ENCODE measurements at places on chromosomes 2 and 18.
A peak's percentile ranks its signal among the peaks of the same experiment; 100 is the strongest.

GRCh38 chr2:49248506-49248905 lies 94.2 kb upstream of the FSHR start:
- DNase-seq = peak; percentile 95

GRCh38 chr2:34705551-34706247 lies 1106.6 kb upstream of the FAM98A start:
- DNase-seq = no peak

DNA sequence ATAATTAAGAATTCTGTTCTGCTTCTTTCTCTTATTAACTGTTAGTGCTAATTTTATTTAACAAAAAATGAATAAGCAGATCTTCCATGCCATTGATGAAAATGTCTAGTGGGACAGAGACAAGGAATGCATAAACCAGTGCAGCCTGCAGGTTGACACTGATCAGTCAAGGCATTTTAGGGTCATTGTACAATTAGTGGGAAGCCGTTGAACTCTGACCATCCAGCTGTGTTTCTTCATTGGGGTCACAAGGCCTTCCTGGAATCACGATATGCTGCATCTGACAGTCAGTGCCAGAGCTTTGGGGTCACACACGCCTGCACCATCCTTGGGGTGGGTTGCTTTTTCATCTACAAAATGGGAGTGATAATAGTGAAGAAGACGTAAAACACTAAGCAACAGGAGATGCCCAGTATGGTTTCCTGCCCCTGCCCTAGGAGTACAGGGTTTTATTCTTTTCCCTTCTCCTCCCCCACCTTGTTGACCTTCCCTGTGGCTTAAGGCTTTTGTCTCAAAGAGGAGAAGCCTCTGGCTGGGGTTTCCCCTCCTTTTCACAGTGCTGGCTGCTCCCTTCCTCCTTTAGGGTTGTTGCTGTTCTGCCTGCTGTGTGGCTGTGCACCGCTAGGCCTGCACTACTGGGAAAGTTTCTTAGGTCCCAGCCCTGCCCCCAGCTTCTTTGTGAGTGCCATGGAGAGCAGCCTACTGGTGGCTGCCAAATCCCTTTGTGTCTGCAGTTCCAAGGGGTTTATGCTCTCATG lies 245.6 kb downstream of the TPGS2 start:
- no peak for DNase-seq

GRCh38 chr18:79944126-79944731 lies 7.2 kb downstream of the SLC66A2 start:
- no peak for DNase-seq

GRCh38 chr2:195049372-195050031 lies 607.5 kb upstream of the SLC39A10 start:
- no peak for DNase-seq

DNA sequence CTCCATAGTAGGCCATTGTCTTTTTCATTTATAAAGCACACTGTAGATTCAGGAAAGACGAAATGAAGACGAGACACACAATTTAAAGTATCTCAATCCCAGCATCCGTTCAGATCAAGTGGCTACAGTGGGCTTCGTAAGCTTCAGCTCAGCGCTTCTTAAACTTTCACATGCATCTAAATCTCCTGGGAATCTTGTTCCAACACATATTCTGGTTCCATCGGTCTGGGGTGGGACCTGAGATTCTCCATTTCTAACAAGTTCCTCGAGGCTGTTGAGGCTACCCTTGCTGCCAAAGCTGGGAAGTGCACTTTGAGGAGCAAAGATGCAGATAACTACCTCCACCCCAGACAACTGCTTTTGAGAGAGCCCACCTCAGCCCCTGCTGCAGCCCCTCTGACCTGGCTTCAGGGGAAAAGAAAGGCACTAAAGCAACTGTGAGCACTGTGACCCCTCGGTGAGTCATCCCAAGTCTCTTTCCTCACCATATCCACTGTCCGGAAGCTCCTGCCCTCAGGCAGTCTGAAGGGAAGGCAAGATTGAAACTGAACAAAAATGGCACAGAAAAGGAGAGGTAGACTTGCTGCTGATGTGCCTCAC lies 201.1 kb upstream of the FBXO11 start:
- DNase-seq = no peak

GRCh38 chr2:84451579-84451978 lies 7.5 kb downstream of the SUCLG1 start:
- DNase-seq = no peak

DNA sequence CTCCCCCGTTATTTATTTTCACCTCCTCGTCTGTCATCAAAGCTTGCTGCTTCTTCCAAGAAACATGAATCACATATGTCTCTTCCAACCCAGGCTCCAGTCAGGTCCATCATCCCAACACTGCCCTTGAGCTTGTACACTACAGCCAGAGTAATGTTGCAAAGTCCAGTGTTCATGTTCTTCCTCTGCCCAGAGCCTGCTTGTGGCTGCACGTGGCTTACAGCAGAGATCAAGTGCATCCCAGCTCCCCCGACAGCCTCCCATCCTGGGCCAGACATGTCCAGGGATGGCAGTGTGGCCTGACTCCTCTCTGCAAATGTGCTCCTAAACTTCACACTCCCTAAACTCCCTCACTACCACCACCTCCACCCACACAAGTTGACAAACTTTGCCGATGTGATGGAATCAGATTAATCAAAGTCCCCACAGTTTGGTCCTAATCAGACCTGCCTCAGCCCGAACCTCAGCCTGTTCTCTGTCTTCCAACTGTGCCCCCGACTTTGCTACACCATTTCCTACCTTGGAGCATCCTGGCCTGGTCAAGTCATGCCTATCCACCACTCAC lies 54.2 kb upstream of the MAPRE3 start:
- DNase-seq = no peak

Data from fibroblast of skin of left quadriceps (primary cell).